ENCODE measurements at places on chromosomes 3 and 15.
A peak's percentile ranks its signal among the peaks of the same experiment; 100 is the strongest.

DNA sequence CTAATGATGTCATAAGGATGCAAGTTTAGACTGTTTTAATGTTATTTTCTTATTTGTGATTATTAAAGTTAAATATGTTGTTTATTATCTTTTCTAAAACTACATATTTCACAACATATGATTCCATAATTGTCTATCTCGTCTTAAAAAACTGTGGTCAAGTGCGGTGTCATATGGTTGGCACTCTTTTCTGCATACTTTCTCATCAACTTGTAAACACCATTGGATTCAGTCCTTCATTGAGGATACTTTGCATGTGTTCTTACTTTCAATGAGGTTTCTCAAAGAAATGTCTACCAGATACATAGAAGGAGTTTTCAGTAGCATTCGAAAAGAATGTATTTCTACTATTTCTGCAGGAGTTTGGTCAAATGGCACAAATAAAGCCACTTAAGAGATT lies 22.0 kb upstream of the ALPK3 start:
- DNase-seq = no peak

- no peak for DNase-seq
These were observed 327.3 kb upstream of the TLE3 start for GRCh38 chr15:70424937-70425411.

GRCh38 chr3:114687151-114687550 lies 393.3 kb downstream of the TIGIT start:
- DNase-seq = no peak

GRCh38 chr3:177336873-177337450 lies 139.7 kb upstream of the TBL1XR1 start:
- DNase-seq = peak; percentile 24

DNA sequence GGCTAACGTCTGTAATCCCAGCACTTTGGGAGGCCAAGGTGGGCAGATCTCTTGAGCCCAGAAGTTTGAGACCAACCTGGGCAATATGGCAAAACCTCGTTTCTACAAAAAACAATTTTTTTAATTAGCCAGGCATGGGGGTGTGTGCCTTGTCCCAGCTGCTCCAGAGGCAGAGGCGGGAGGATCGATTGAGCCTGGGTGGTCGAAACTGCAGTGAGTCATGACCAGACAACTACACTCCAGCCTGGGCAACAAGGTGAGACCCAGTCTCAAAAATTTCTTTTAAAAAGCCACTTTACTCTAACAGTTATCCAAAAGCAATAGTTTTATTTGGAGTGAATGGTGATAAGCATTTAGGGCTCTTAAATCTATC lies 12.5 kb downstream of the TRIM59 start:
- no peak for DNase-seq

Measured in brain microvascular endothelial cell (primary cell).